ENCODE measurements at places on chromosomes 6 and 20. TPM values are rescaled to one million over a fixed set of nuclear protein-coding genes. Genes with fewer than 3 reads are reported as not detected.

DNA sequence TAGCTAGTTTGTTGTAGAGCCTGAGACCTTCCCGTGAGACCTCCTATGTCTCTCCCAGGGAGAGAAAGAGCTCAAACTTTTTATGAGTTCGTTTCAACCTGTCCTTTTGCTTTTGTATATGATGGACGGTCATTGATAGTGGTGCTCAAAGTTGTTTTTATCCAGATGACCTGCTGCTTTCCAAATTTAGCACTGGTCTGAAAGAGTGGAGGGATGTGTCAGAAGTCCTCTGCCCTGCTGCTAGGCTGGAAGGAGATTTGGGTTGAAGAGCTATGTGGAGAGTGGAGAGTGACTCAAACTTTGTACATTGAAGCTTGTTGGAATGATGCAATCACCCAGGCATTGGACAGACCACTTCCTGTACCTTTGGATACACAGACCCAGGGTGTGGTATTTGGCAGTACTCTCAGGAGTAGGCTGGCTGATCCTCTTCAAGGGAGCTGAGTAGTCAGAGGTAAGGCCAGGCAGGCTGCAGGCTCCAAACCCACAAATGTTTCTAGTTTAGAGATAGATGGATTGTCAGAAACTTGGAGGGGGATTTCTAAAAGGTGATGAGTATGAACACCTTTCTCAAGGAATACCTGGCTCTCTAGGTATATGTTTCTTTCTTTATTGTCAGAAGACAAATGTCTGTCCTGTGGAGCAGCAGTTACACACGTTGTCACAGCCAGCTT, 49.4 kb upstream of the RREB1 start:
- peaks cover 3% of the 10 kb centered on the region for H3K27me3 ChIP-seq
- DNase-seq: peak; percentile 41
- peaks cover 4% of the 10 kb centered on the region for H3K4me1 ChIP-seq
- H3K36me3 ChIP-seq: no peaks in the 10 kb centered on the region
- no peak overlapping the region for H3K27ac ChIP-seq

DNA sequence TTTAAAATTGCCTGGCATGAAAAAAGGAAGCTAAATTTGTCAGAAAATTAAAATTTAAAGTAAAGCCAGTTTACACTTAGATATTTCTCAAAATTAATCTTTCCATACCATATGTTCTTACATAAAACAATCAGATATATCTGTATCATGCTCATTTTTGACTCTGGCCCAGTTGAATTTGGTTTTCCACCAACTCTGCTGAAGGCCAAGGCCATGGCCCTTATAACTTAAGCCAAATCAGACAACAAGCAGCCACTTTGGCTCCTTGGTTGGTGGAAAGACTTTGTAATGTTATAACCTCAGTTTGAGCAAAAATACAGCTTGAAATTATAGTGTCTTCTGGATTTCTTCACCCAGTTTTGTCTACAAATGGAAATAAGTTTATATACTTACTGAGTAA, 97.3 kb downstream of the CENPW start:
- no peaks in the 10 kb centered on the region for H3K27me3 ChIP-seq
- no peak overlapping the region for H3K4me3 ChIP-seq
- no peaks in the 10 kb centered on the region for H3K4me1 ChIP-seq
- no peak overlapping the region for H3K27ac ChIP-seq
- no peak for DNase-seq
- H3K36me3 ChIP-seq: no peaks in the 10 kb centered on the region

DNA sequence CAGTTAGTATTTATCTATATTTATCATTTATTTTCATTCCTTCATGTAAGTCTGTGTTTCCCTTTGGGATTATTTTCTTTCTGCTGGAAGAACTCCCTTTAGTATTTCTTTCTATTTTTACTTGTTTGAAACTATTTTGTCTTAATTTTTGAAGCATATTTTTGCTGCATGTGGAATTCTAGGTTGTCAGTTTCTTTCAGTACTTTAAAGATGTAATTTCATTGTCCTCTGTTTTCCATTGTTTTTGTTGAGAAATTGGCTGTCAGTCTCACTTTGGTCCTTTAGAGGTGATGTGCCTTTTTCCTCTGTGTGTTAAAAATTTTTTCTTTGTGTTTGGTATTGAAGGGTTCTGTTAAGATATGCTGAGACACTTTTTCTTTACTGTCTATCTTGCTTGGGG, 17.1 kb downstream of the RNF182 start:
- DNase-seq: no peak
- no peak overlapping the region for H3K4me3 ChIP-seq
- peaks cover 13% of the 10 kb centered on the region for H3K27me3 ChIP-seq
- peaks cover 3% of the 10 kb centered on the region for H3K36me3 ChIP-seq

- peak overlapping the region; percentile 69 for H3K27ac ChIP-seq
- H3K36me3 ChIP-seq: peaks cover 3% of the 10 kb centered on the region
- DNase-seq: peak; percentile 87
- H3K4me1 ChIP-seq: peaks cover 33% of the 10 kb centered on the region
- peaks cover 3% of the 10 kb centered on the region for H3K27me3 ChIP-seq
Observed at GRCh38 chr6:27753668-27754407, 158.4 kb downstream of the OR2B2 start.

DNA sequence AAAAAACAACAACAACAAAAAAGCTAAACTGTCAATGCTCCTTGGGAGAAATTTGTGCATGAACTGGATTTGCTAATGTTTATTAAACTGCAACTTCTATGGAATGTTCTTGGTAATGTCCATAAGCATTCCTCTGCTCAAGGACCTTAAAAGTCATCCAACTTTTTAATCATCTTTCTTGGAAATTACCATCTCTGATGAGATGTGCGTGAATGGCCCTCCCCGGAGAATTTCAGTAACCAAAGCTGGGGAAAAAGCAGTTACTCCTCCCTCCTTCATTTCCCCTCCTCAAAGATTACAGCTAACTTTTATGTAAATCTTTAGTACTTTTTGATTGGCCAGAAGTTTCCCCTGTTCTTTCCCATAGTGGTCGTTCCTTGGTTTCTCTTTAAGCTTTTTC, 5.2 kb downstream of the TBCC start:
- no peak for DNase-seq
- H3K36me3 ChIP-seq: peaks cover 6% of the 10 kb centered on the region
- H3K27me3 ChIP-seq: no peaks in the 10 kb centered on the region
- H3K4me3 ChIP-seq: no peak overlapping the region
- peaks cover 8% of the 10 kb centered on the region for H3K4me1 ChIP-seq
- no peak overlapping the region for H3K27ac ChIP-seq

GRCh38 chr6:106743612-106744011, 114.2 kb downstream of the QRSL1 start:
- DNase-seq: no peak
- no peak overlapping the region for H3K27ac ChIP-seq
- no peaks in the 10 kb centered on the region for H3K4me1 ChIP-seq
- no peaks in the 10 kb centered on the region for H3K36me3 ChIP-seq

DNA sequence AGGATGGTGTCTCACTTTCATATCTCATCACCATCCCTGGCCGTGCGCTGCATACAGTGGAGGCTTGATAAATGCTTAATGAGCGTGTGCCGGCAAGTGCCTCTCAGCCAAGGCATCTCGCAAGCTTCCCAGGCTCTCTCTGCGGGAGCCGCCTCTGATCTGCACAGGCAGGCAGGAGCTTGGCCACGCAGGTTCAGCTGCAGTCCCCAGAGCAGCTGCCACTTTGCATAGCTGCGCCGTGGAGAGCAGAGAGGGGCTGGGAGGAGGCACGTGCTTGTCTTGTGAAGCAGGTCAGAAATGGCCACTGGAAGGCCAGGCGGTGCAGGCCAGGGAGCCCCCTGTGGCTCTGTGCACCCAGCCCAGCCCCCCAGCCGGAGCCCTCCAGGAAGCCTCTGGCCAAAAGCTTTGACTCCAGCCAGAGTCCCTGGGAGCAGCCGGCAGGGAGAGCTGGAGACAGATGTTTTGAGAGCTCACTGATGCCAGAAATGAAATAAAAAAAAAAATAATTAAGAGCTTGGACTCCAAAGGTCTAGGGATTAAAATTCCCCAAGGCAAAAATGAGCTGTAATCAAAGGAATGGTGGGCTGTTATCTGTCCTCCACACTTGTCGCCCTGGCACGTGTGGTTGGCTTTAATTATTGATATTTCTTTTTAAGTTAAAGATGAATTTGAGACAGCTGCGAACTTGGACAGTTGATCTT, 377.0 kb downstream of the CDH4 start:
- no peak overlapping the region for H3K4me3 ChIP-seq
- H3K36me3 ChIP-seq: no peaks in the 10 kb centered on the region
- DNase-seq: no peak
- no peaks in the 10 kb centered on the region for H3K27me3 ChIP-seq
- H3K4me1 ChIP-seq: no peaks in the 10 kb centered on the region

DNA sequence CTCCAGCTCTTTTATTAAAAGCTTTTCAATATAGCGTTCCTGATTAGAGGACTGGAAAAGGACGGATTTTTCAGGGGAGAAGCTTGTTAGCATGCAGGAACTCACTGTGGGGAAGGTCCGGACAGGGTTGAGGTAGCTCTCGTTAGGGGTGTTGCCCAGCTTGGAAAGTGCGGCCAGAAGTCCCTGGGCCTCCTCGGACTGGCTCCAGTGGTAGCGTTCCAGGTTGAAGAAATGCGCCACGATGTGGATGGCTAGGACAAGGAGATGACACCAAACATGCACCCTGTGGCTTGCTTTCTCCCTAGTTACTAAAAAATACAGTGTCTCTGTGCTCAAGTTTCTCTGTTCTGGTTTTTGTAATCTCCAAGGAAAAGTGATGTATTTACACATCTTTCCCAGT, 12.5 kb downstream of the NOX3 start:
- H3K4me3 ChIP-seq: no peak overlapping the region
- H3K36me3 ChIP-seq: no peaks in the 10 kb centered on the region
- no peak for DNase-seq
- peaks cover 16% of the 10 kb centered on the region for H3K4me1 ChIP-seq
- no peak overlapping the region for H3K27ac ChIP-seq
- H3K27me3 ChIP-seq: peaks cover 2% of the 10 kb centered on the region

DNA sequence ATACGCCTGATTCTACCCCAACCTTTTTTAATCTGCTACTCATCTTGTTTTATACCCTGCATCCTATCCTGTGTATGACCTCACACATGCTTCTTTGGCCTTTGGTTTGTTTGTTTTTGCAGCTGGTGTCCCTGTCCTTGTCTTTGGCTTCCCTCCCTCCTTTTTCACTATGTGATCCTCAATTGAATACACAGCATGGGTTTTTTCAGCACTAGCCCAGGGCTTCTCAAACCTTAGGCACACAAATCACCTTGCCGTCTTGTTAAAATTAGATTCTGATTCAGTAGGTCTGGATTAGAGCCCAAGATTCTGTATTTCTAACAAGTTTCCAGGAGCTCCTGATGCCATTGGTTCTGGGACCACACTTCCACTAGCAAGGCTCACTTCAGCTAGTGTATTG, 321.5 kb upstream of the MAN1A1 start:
- H3K4me1 ChIP-seq: no peaks in the 10 kb centered on the region
- no peak overlapping the region for H3K27ac ChIP-seq
- H3K4me3 ChIP-seq: no peak overlapping the region
- H3K36me3 ChIP-seq: no peaks in the 10 kb centered on the region

- no peak overlapping the region for H3K4me3 ChIP-seq
- H3K27ac ChIP-seq: no peak overlapping the region
- H3K36me3 ChIP-seq: peaks cover 11% of the 10 kb centered on the region
- peaks cover 11% of the 10 kb centered on the region for H3K4me1 ChIP-seq
Observed at GRCh38 chr20:25339608-25340007, 51.0 kb downstream of the ABHD12 start.

GRCh38 chr6:169244684-169245383, 8.8 kb downstream of the THBS2 start:
- H3K27ac ChIP-seq: no peak overlapping the region
- no peak overlapping the region for H3K4me3 ChIP-seq
- peaks cover 3% of the 10 kb centered on the region for H3K27me3 ChIP-seq
- H3K4me1 ChIP-seq: no peaks in the 10 kb centered on the region
- DNase-seq: no peak

GRCh38 chr6:100161782-100162365, 167.9 kb upstream of the MCHR2 start:
- H3K27me3 ChIP-seq: peaks cover 5% of the 10 kb centered on the region
- no peak overlapping the region for H3K4me3 ChIP-seq
- H3K36me3 ChIP-seq: no peaks in the 10 kb centered on the region
- no peak overlapping the region for H3K27ac ChIP-seq
- no peaks in the 10 kb centered on the region for H3K4me1 ChIP-seq

- no peak for DNase-seq
- H3K4me1 ChIP-seq: no peaks in the 10 kb centered on the region
- no peaks in the 10 kb centered on the region for H3K36me3 ChIP-seq
- H3K4me3 ChIP-seq: no peak overlapping the region
Observed at GRCh38 chr6:3625149-3625979, 126.1 kb downstream of the PXDC1 start.

DNA sequence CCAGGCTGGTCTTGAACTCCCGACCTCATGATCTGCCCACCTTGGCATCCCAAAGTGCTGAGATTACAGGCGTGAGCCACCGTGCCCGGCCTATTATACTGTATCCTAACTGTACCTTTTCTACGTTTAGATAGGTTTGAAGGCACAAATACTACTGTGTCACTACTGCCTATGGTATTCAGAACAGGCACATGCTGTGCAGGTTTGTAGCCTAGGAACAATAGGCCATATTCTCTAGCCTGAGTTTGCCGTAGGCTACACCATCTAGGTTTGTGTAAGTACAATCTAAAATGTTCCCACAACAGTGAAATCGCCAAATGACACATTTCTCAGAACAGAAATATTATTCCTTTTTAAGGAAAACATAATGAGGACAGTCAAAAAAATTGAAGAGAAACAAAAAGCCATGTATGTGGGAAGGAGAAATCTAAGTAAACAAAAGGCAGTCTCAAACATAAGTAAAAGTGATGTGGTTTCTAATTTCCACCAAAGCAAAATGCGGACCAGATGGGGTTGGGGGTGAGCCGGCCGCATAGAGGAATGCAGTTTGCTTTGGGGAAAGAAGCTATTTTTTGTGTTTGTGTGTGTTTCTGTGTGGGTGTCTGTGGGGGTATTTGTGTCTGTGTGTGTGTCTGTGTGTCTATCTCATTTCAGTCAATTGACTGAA, 192.6 kb upstream of the SALL4 start:
- no peaks in the 10 kb centered on the region for H3K36me3 ChIP-seq
- no peak overlapping the region for H3K4me3 ChIP-seq
- H3K27ac ChIP-seq: no peak overlapping the region
- no peaks in the 10 kb centered on the region for H3K4me1 ChIP-seq
- H3K27me3 ChIP-seq: peaks cover 2% of the 10 kb centered on the region

DNA sequence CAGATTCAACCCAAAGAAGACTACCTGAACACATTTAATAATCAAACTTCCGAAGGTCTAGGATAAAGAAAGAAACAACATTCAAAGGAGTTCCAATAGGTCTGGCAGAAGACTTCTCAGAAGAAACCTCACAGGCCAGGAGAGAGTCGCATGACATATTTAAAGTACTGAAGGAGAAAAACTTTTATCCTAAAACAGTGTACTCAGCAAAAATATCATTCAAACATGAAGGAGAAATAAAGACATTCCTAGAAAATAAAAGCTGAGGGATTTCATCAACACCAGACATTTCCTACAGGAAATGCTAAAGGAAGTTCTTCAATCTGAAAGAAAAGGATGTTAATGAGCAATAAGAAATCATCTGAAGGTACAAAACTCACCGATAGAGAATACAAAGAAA, 108.6 kb downstream of the BTBD9 start:
- no peak overlapping the region for H3K4me3 ChIP-seq
- H3K4me1 ChIP-seq: peaks cover 18% of the 10 kb centered on the region

The RIPPLY2 gene
- total RNA-seq: not detected

The KCNQ5 gene
- total RNA-seq: 4.5 TPM

The RWDD2A gene
- 2.6 TPM for total RNA-seq

Measured in activated CD4-positive, alpha-beta memory T cell treated with anti-CD3 and anti-CD28 coated beads for 36 hours (primary cell).